ENCODE measurements at places on chromosomes 12 and 14.

GRCh38 chr14:22213120-22213519, 375.9 kb downstream of the DAD1 start:
- no peak for DNase-seq

DNA sequence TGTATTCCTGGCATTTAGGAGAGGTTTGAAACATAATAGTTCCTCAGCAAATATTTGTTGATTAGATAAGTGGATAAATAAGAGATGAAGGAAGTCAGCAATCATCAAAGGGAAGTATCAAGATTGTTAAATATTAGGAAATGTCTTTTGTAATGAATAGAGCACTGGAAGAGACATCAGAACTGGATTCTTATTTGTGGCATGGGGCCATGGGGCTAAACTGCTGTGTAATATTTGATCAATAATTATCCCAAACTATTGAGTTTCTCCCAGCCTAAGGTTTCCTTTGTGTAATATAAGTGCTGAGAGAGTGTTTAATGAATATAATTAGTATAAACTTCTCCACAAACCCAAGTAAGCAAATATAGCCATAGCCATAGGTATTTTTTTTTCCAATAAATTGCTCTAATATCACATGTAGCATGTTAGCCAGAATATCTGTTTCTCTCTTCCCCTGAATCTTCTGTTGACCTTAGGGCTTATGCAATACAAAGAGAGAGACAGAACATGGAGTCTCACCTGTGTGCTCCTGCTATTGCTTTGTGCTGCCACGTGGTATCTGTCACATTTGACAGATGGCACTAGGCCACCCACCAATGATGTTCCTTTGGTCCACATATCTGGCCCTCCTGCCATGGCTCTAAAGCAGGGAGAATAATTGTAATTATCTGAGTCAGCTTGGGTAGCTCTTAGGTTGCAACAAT, 658.7 kb downstream of the SOX5 start:
- DNase-seq = no peak

DNA sequence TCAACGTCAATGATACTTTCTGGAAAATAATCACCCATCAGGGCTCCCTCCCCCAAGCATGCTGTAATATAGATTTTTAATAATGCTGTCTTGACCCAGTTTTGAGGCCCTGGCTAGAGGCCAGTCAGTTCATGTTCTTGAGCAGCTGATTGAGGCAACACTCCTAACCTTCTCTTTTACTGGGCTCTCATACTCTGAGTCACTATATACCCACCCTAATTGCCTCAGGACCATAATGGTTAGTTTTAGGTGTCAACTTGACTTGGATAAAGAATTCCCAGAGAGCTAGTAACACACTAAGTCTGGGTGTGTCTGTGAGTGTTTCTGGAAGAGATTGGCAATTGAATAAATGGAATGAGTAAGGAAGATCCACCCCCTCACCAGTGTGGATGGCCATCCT, 527.0 kb upstream of the ATP2B1 start:
- no peak for DNase-seq

GRCh38 chr12:38144601-38145436, 171.8 kb upstream of the ALG10B start:
- DNase-seq = peak; percentile 56

GRCh38 chr12:68158432-68158831, 1.1 kb downstream of the IFNG start:
- DNase-seq = no peak

DNA sequence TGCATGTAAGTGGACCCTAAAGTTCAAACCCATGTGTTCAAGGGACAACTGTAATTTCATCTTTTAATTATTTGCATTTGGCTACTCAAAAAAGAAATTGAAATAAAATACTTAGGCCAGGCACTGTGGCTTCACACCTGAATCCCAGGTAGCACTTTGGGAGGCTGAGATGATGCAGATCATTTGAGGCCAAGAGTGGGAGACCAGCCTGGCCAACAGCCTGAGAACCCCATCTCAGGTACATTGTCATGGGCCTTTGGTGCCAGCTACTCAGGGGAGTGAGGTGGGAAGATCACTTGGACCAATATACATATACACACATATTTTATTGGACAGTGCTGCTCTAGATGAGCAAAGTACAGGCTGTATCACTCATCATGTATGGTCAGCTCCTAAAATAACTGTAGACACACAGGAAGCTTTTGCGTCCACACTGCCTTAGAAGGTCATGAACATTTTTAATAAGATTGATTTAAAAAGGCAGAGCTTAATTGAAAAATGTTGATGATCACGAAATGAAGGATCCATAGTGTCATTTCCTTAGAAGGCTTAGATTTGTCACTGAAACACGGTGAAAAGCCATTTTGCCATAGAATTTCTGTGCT, 2.5 kb upstream of the ZCCHC8 start:
- DNase-seq = no peak

- no peak for DNase-seq
These were observed 100.2 kb downstream of the B4GALNT3 start for GRCh38 chr12:559906-560455.

DNA sequence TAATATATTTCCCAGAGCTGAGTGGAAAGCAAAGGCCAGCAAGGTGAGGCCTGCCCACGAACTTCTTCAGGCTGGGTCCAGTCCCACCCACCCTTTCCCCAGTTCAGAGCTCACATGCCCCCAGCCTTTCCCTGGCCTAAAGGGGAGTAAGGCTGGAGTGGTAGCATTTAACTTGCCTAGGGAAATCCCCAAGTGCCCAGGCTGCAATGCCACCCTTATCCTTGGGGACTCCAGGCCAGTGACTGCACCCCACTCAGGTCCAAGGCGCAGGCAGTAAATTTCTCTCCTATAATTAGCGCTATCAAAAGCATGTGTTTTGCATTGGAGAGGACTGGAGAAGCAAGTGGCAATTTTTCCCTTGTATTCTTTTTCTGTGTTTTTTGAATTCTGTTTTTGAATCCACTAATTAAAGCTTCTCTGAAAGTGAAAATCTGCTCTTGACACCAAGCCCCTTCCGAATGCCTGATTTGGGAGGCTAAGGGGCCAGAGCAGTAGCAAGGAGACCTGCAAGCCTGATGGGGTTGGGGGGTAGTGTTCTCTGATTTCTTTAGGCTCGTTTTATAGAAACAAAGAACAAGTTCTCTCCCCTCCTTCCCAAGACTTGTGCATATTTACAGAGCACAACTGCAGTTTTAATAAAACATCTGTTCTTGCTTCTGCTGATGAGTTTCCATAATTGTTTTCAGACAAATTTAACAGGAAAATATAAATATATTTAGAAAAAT, 3.5 kb upstream of the HOXC6 start:
- no peak for DNase-seq

GRCh38 chr12:39852346-39852745, 232.7 kb upstream of the ABCD2 start:
- no peak for DNase-seq

GRCh38 chr14:49306152-49306751, 279.9 kb downstream of the RPS29 start:
- DNase-seq = no peak
